ENCODE measurements at places on chromosomes 2 and 18.

DNA sequence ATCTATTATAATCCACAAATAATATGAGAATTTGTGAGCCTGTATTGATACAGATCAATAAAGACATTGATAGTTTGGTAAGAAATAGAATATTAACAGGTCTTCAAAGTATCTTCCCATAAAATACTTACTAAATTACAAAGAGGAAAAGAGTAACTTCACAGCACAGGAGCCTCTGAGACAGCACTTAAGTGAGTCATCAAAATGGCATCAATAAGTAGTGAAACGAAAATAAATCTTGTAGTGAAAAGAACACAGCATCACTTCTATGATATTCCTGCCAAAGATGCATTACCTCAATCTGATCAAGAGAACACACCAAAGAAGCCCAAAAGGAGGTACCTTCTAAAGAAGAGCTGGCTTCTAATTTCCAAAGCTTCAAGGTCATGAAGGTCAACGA is 116.4 kb downstream of the CBLN2 start:
- DNase-seq, result no peak

GRCh38 chr2:31227110-31227509 is 6.8 kb upstream of the EHD3 start:
- no peak for DNase-seq

DNA sequence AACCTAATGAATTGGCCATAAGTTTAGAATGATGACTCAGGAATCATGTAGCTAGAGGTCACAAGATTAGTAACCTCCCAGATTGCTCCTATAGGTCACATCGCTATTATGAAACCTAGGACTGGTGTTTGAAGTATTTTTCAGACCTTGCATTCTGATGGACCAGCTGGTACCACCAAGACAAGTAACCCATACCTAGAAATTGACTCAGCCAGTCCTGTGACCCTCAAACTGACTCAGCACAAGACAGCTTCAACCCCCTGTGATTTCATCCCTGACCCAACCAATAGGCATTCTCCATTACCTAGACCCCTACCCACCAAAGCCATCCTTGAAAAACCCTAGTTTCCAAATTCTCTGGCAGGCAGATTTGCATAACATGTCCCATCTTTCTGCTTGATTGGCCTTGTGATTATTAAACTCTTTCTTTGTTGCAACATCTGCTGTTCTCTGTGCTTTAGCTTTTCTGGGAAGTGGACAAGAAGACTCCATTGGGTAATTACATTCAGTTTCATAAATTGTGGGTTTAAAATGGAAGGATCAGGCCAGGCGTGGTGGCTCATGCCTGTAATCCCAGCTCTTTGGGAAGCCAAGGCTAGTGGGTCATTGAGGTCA is 254.9 kb downstream of the IRS1 start:
- no peak for DNase-seq

GRCh38 chr2:30503007-30503694 is 56.1 kb downstream of the LCLAT1 start:
- no peak for DNase-seq

DNA sequence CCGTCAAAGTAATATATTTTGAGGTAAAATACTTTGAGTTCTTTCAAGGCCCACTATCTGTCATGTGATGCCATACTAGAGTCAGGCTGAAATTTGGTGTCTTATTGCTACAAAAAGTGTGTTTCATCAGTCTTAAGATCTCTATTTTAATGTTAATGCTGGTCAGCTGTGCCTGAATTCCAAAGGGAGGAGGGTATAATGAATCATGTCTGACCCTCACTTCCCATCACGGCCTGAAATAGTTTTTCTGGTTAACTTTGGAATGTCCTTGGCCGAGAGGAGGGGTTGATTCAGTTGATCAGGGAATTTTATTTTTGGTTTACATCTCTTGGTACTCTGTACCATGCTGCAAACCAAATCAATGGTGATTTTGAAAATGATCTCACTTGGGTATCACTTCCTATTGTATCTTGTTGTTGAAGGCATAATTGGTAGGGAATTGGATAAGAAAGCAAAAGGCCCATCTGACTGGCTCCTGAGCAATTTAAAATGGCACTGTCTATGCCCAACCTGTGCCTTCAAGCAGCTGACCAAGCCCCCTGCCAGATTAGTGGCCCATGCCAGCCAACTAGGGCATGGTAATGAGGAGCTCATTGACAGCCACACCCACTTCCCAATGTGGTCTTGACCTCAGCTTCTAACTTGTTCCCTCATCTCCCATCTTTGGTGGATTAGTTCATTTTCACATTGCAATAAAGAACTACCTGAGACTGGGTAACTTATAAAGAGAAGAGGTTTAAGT is 6.1 kb upstream of the SLC35F5 start:
- peak; percentile 83 for DNase-seq
